ENCODE measurements at places on chromosomes 7 and 10.

GRCh38 chr10:5536486-5537081, 11.8 kb downstream of the CALML3 start:
- no peak for DNase-seq

GRCh38 chr10:122458693-122459092, 2.7 kb upstream of the HTRA1 start:
- no peak for DNase-seq

- DNase-seq = no peak
Observed at GRCh38 chr7:34751725-34752643, 94.0 kb downstream of the NPSR1 start.

DNA sequence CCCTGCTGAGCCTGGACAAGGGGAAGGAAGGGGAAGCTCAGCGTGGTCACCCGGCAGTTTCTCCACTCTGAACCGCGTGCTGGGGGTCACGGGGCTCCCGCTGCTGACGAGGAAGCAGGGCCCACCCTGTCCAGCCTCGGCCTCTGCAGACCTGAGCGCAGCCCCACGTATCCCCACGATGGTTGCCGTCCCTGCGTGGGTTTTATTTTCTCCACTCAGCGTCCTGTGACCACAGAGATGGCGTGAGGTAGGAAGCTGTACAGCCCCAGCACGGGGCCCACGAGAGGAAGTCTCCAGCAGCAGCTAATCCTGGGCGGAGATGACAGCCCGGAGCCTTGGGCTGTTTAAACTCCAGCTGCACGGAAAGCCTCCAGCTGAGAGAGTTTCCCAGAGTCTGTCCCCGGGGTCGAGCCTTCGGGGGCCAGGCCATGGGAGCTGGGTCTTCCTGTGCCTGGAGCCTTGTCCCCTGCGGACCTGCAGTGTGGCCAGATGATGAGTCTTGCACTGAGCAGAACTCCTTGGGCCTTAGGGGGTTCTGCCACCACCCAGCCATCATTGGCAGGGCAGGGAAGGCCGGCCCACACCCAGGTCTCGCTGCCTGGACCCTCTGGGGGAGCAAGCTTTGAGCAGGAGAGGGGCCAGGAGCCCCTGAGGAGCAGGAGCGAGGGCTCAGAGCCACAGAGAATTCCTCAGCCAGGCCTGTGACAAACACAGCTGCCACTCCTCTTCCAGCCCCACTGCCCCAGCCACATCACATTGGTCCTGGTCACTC, 72.8 kb upstream of the FAM20C start:
- DNase-seq = no peak

GRCh38 chr10:114266521-114266920, 27.5 kb downstream of the VWA2 start:
- no peak for DNase-seq

DNA sequence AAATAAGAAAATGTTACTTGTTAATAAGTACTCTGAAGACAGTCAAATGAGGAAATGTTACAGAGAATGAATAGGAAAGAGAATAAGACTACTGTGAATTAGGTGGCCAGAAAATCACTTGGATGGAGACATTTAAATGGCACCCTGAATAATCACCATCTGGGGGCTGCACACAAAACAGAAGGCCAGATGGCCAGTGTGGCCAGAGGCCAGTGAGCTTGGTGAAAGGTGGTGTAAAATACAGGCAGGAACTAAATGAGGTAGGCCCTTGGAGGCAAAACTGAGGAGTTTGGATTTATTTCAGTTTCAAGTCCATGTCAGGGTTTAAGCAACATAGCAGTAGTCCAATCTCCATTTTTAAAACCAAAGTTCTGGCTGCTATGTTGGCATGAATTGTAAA, 126.7 kb downstream of the TSPAN12 start:
- no peak for DNase-seq

DNA sequence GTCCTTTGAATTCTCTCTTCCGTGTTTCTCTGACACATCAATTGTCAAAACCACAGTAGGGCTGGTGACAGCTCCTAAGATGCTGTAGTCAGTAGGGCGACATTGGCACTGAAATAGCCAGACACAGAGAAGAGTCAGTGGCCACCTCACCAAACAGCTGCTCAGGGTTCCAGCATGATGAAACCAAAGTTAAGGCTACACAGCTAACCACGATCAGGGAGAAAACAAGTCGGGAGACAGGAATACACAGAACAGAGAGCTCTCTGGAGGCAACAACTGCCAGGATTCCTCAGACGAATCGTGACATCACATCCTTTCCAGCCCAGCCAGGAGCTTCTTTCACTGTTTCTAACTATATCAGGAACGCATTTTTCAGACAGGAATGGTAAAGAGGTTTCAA, 922.2 kb downstream of the SORCS1 start:
- no peak for DNase-seq

GRCh38 chr7:89771003-89771636, 383.1 kb upstream of the STEAP1 start:
- no peak for DNase-seq

- DNase-seq = no peak
Observed at GRCh38 chr7:112238852-112239610, 32.5 kb downstream of the ZNF277 start.

GRCh38 chr7:18421297-18422002, 74.1 kb upstream of the HDAC9 start:
- DNase-seq = no peak

DNA sequence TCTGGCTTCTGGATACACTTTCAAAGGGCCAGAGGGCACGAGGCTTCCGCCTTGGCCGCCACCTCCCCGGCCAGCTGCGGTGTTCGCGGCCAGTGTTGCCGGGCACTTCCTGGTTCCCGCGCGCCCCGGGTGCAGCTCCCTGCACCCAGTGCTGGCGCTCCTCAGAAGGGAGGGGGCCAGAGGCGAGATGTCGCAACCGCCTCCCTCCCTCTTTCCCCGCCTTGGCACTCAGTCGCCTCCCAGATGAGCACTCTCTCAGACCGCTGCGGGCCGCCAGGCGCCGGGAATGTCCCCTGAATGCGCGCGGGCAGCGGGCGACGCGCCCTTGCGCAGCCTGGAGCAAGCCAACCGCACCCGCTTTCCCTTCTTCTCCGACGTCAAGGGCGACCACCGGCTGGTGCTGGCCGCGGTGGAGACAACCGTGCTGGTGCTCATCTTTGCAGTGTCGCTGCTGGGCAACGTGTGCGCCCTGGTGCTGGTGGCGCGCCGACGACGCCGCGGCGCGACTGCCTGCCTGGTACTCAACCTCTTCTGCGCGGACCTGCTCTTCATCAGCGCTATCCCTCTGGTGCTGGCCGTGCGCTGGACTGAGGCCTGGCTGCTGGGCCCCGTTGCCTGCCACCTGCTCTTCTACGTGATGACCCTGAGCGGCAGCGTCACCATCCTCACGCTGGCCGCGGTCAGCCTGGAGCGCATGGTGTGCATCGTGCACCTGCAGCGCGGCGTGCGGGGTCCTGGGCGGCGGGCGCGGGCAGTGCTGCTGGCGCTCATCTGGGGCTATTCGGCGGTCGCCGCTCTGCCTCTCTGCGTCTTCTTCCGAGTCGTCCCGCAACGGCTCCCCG, at the start of gene FFAR4:
TSS of gene FFAR4 (plus strand) at position 231 of the 842 bp plus-strand sequence. CDS start at position 287, 56 bp downstream.
- DNase-seq = no peak

- no peak for DNase-seq
Observed at GRCh38 chr10:110057456-110057855, 49.7 kb downstream of the ADD3 start.

DNA sequence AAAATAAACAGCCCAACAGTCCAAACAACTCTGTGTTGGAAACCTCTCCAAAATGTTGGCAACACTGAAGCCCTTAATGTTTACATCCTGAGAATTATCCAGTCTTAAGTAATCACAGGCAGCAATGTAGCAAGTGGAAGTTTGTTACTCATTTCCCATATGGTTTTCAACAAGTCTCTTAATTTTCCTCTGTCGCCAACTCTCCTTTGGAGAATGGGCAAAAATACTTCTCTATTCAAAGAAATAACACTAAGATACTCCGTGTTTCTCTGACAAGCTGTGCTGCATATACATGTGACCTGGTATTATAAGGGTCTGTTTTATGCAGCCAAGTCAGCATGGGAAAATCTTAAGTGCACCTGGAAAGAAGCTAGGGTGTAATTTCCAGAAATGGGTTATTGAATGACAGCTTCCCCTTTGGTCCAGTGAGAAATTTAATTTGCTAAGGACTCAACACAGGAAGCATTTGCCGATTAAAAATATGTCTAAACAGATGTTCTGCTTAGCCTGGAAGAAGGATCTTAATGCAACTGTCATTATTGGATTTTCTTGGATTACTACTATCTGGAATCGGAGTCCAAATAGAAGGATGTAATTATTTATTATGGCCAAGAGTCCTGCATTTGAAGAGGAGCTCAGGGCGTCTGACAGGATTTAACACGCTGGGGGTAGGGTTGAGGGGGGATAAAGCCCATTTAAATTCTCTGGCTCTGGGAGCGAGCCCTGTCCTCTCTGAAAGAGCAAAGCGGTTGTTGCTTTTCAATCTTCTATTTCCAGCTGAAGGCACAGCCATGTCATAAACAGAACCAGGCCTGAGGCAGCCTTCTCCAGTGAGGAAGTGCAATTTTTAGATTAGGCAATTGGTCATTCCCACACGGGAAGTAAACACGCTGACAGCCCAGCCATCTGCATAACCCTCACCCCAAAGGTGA, 73.1 kb downstream of the TLL2 start:
- DNase-seq = no peak

DNA sequence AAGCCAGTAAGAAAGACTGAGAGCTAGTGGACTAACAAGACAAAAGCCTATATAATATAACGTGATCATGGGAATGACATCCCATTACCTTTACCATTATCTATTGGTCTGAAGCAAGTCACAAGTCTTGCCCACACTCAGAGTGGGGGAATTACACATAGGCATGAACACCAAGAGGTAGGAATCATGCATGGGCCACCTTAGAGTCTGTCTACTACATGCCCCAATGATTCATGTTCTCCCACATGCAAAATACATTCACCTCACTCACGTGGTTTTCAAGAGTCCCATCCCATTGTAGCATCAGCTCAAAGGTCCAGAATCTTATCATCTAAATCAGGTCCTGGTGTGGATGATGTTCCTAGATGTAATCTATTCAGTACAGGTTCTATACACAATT, 29.4 kb downstream of the DNAJC9 start:
- DNase-seq = no peak

GRCh38 chr7:44911911-44912310, 26.6 kb upstream of the PURB start:
- DNase-seq = no peak

DNA sequence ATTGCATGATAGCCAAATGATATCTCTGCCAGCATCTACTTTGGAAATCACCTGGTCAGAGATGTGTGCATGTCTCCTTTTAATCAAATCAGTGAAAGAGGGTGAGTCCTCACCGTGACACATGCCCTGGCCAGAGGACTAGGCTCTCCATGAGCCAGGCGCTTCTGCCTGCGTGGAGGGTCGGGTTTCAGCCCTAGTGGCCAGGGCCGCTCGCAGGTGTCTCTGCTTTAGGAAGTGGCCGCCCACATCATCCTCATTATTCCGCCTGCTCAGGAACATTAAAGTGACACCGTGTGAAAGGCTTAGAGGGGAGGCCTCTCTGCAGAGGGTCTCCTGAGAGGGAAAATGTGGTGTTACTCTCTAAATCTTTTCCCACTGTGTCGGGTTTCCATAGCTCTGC, 173.6 kb upstream of the PRKCQ start:
- DNase-seq = no peak

GRCh38 chr10:48206482-48207250, 67.8 kb downstream of the FRMPD2 start:
- DNase-seq = no peak

DNA sequence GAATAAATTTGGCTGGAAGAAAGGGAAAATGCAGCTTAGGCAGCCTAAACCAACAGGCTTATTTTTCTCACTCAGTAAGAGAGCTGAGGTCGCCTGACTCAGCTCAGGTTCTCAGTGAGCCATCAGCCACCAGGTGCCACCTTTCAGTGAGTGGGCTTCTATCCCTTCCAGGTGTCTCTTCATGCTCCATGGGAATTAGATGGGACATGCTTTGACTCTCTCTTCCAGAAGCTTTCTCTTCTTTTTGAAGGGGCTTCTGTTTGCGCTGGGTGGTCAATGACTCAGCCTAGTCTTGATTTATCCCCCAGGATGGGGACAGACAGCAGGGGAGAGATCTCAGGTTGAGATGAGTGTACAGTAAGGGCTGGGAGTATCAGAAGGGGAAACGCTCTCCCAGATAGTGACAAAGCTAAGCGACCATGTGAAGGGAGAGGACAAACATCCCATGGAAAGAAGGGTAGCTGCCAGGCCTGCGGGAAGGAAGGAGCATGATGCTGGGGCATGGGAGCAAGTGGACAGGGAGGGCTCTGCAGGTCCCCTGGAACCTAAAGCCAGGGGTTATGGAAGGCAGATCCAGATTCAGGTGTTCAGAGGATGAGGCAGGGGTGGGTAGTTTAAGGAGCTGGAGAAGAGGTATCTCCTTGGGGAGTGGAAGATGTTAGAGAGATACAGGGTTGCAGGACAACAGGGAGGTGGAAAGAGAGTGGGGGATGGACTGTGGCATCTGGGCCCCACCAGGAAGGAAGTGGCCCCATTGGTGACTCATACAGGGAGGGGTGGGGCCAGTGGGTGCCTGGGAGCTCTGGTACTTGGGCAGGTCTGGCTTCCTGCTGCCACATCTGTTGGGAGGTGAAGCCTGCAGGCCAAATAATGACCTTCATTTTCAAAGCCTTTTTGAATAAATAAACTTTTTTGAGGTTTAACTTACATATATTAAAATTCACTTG, 32.5 kb downstream of the OGDH start:
- peak; percentile 81 for DNase-seq
